ENCODE measurements at places on chromosomes 3 and 15. TPM values are rescaled to one million over a fixed set of nuclear protein-coding genes. Genes with fewer than 3 reads are reported as not detected.

- no peak for DNase-seq
These were observed 105.4 kb upstream of the CCDC54 start for GRCh38 chr3:107271787-107272387.

DNA sequence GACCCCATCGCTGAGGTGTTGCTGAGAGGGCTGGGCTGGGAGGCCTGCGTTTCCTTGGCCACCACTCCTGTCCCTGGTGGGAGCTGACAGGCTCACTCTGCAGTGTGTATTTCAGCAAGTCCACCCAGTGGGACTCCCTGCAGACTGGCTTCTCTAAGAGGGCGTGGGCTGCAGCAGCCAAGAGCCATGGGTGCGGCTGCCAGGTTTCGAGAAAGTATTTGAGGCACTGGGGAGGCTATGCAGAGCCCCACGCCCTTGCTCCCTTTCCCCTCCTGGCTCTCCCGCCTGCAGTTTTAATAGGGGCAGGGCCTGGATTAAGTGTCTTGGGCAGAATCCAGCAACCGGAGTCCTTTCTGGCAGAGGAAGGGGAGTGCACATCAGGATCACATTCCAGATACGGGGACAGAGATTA, 242.1 kb downstream of the THSD4 start:
- no peak for DNase-seq

- no peak for DNase-seq
These were observed 53.7 kb downstream of the PIK3CB start for GRCh38 chr3:138781012-138781470.

DNA sequence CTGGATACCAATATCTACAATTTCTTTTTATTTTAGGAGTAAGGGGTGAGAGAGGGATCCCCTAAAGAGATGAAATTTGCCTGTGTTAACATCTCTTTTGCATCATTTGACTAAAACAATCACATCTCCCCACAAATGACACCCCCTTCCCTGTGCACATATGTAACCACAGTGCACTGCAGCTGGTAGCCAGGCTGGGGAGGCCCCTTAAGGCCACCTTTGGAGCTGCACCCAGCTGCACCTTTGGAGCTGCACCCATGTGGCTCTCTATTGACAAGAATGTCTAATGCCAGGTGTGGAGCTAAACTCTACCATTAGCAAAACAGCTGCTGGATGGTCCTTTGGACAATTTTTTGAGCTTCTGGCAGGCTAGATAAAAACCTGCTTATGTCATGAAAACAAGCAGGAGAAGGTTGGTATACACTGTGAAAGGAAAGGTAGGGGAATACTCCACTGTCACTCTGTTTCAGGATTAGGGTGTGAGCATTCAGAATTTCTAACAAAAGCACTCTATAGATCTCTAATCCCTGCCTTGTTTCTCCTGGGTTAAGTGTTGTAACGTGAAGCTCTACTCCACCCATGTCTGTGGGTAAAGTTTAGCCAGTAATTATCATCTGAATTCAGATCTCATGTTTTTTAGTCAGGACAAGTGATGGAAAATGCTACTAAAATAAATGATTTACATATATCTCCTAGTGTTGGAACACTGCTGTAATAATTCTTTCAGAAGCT, 52.1 kb downstream of the TFG start:
- peak; percentile 74 for DNase-seq

GRCh38 chr15:58154769-58155168, 16.6 kb downstream of the AQP9 start:
- no peak for DNase-seq

DNA sequence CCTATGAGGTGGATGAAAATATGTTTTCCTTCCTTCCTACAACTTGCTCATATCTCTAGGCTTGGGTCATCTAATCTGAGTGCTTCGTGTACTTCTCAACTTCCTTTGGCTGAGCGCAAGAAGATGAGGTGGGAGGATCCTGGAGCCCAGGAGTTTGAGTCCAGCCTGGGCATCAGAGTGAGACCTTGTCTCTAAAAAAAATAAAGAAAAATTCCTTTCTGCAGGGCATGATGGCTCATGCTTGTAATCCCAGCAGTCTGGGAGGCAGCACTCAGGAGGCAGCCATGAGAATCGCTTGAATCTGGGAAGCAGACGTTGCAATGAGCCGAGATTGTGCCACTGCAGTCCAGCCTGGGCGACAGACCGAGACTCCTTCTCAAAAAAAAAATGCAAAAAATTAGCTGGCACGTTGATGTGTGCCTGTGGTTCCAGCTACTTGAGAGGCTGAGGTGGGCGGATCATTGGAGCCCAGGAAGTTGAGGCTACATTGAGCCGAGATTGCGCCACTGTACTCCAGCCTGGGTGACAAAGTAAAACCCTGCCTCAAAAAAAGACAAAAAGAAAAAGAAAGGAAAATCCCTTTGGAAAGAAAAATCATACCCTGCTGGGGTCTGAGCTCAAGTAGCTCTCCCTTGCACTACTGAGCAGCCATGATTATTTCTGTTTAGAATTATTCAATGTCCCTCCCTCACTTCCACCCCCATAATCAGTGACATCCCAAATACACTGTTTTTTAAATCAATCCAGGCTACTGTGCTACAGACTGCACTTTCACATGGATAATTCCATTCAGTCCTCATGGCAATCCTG, 28.0 kb upstream of the RAB11A start:
- peak; percentile 45 for DNase-seq

- no peak for DNase-seq
These were observed 48.9 kb upstream of the POLR2M start for GRCh38 chr15:57657619-57658018.

DNA sequence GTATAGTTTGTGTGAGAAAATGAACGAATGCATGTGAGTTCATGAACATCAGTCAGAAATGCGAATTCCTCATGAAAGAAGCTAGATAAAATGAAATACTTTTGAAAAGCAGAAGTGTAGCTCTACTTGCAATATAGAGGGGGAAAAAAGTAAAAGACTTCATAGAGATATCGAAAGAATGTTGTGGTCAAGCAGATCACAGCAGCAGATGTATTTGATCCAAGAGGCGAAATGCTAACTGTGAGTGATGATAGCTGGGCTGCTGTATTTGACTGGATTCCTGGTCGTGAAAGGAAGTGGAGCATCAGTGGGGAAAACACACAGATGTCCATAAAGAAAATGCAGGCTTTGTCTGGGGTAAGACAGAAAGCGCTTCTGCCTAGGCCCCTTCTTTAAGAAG, 112.4 kb downstream of the ADAMTSL3 start:
- no peak for DNase-seq

GRCh38 chr3:149489060-149489690, 14.7 kb downstream of the TM4SF4 start:
- DNase-seq: peak; percentile 67

DNA sequence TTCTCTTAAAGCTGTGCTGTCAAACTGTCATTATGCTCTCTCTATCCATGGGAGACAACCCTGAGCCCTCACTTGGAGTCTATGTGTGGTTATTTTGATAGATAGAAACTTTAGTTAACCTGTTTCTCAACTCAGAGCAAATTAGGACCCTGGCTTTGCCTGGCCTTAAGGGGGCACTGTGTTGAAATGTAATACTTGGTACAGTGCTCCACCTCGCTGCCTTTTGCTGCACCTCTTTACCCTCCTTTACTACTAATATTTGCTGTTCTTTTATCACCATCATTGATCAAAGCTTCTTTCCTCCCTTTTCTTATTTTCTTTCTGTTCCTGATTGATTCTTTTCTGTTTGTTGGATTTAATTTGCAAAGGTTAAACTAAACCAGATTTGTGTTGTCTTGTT, 34.3 kb downstream of the STT3B start:
- peak; percentile 68 for DNase-seq

GRCh38 chr3:108296239-108296638, at the start of gene HHLA2:
TSS of gene HHLA2 (plus strand) at chr3:108296548. CDS start at chr3:108351814, 55,266 bp downstream.
- DNase-seq: no peak

DNA sequence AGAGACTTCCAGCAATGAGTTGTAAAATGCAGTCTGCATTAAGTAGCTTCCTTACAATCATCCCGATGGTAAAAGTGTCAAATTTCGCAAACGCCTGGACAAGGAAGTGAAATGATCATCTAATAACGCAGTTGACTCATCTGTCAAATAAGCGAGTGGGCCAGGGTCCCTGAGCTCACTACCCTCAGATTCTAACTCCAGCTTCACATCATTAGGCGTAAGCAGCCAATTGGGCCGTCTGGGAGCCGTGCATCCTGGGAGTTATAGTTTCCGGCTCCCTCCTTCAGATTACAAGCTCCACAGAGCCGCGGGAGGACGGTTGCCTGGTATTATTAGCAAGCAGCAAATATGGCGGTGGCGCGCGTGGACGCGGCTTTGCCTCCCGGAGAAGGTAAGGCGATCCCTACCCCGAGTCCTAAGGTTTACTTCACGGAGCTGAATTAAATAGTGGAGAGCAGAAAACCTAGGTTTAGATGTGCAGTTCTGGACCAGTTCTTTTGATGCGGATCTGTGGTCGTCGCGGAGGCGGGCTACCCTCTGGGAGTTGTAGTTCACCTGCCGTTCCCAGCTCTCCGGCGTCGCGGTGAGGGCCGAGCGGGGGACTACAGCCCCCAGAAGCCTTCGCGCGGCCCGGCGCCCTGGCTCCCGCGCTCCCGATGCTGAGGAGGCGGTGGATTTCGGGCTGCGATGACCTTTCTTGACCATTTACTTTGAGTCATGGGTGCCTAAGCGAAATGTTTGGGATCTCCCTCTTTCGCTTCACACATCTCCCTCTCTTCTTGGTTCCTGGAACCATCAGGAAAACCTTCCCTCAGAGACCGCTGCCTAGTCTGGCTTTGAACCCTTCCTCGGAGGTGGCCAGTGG, at the start of gene CEP97:
CEP97 (plus strand) TSS at position 286 of the 865 bp plus-strand sequence; CDS start at position 349, 63 bp downstream.
- DNase-seq: peak; percentile 96

DNA sequence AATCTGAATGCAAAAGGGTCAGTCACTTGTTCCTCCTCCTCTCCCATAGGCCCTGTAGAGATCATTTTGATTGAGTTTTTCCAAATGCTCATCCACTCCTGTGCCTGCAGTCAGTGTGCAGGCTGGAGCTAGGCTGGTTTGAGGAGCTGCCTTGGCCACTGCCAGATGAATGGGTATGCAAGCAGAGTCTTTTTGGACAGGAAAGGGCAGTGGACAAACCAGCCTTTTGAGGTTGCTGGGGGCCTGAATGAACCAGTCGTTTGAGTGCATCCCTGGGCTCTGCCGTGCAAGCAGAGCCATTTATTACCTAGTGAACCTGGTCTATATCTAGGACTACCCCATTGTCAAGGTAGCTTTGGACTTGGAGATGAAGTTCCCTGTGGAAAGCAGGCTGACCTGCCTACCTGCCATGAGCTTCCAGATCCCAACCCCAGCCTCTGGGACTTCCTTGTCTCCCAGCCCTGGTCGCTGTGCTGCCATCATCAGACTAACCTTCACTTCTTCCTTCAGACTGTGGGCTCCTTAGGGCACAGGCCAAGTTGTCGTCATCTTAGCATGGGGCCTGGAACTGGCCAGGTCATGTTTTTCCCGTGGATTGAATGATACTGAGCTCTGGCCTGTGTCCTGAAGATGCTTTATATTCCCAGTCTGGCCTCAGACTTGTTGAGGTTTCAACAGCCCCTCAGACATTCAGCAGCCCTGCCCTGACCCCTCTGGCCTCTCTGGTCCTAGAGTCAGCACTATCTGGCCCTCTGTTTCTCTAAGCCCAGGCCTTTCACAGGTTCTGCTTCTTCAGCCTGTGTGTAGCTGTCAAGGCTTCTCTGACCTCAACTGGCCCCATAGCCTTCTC, 55.5 kb upstream of the PRR23C start:
- DNase-seq: no peak

- DNase-seq: no peak
These were observed 9.1 kb downstream of the CD80 start for GRCh38 chr3:119550192-119550910.

- no peak for DNase-seq
These were observed 168.3 kb downstream of the NEK10 start for GRCh38 chr3:27200721-27201489.

DNA sequence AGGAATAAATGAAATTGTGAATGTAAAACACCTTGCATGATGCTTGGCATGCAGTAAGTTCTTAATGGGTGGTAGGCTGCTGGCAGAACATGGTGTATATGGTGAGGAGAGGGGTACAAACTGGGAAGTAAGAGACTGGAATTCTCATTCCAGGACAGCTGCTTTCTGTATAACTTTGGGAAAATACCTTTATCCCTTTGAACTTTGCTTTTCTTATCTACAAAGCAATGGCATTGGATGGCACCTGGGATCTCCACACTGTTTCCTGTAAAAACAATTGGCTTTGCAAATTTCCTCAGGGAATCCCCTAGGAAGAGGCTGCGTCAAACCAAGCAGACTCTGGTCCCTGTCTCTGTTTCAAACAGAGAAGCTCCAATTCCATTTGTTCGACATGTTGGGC, 100.7 kb upstream of the SLC4A7 start:
- no peak for DNase-seq

- DNase-seq: no peak
These were observed 10.3 kb downstream of the TIMP4 start for GRCh38 chr3:12148183-12148940.

GRCh38 chr15:35095941-35096340, 10.8 kb upstream of the NANOGP8 start:
- DNase-seq: no peak

GRCh38 chr3:134363381-134363755, 10.9 kb downstream of the AMOTL2 start:
- no peak for DNase-seq

DNA sequence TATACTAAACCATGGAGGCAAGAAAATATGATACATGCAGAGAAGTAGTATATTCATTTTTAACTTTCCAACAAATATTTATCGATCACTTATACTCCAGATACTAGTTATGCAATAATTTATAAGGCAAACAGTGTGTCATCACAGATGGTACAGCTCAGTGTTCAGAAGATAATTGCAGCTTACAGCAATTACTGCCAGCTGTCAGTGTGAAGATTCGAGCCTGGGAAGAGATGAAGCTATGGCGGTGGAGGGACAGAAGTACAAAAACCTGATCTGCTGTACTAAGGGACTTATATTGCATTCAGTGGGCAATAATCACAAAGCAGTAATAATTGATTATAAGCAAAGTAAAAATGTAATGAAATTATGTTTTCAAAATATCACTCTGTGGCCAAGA, 170.6 kb upstream of the EPHA3 start:
- DNase-seq: no peak

DNA sequence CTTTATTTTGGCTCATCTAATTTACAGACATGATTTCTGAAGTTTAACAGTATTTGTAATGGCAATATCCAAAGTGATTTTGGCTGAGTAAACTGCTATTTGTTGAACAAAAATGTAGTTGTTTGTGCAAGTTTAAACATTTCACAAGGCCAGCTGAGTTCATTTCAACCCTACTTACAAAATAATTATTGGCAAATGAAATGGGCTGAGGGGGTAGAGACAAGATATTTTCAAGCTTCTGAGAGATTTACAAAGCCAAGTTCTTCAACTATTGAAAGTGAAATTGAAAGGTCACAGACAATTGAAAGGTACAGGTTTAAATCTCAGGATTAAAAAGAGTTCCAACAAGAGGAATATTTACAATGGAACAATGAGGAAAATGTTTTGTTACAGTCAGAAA, 77.1 kb downstream of the DUT start:
- DNase-seq: no peak

Gene TF
- total RNA-seq: 3.0 TPM

Gene PLSCR5
- total RNA-seq: not detected

Gene SHISA5
- total RNA-seq: 195 TPM

Gene RBP2
- total RNA-seq: not detected

Gene TUSC7
- not detected for total RNA-seq

Gene GPR62
- 0.40 TPM for total RNA-seq

Gene CCDC54
- total RNA-seq: not detected

Gene OR5K2
- total RNA-seq: not detected

Gene LDHAL6B
- not detected for total RNA-seq

Gene RARB
- 21.9 TPM for total RNA-seq

Gene CSNK1G1
- total RNA-seq: 24.0 TPM

Gene PYDC2
- total RNA-seq: not detected

Gene WDR5B
- 4.2 TPM for total RNA-seq

Gene SLC38A3
- 8.2 TPM for total RNA-seq

Gene AADAC
- not detected for total RNA-seq

Gene FBLN2
- total RNA-seq: 136 TPM

Gene MRPL46
- total RNA-seq: 23.9 TPM
